ENCODE measurements at places on chromosomes 7 and 10.

- no peak for DNase-seq
Measured at GRCh38 chr7:77933394-77933793, 134.8 kb downstream of the PHTF2 start.

DNA sequence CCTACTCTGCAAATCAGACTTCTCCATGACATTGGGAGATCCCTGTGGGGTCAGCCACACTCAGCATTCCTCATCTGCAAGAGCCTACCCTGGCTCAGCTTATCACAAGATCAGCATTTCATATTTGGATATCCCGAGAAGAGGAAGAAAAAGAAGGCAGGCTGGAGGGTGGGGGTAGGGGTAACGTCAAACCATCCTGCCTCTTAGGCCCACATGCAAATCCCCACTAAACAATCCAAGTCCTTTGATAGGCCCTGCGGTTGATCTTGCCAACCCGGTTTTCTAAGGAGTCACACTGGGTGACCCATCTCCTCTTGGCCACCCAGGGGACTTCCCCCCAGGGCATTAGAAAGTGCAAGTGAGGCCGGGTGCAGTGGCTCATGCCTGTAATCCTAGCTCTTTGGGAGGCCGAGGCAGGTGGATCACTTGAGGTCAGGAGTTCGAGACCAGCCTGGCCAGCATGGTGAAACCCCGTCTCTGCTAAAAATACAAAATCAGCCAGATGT is 128.0 kb upstream of the CALN1 start:
- DNase-seq, result no peak

- DNase-seq, result no peak
Measured at GRCh38 chr10:114515298-114515914, 111.1 kb upstream of the AFAP1L2 start.

- DNase-seq, result no peak
Measured at GRCh38 chr7:157177333-157177982, 38.7 kb downstream of the UBE3C start.

GRCh38 chr7:116610210-116610609 is 61.8 kb upstream of the MET start:
- no peak for DNase-seq
